Ascending aorta (tissue), 2 donors: ENCODE measurements at places on chromosomes 12 and 14. TPM values are rescaled to one million over a fixed set of nuclear protein-coding genes. Genes with fewer than 3 reads are reported as not detected.

The TSHR gene
- not detected for total RNA-seq

The CLEC4A gene
- total RNA-seq = 28.8 TPM

The GDF3 gene
- total RNA-seq = not detected

The PALS1 gene
- total RNA-seq = 155 TPM

The CAPZA3 gene
- total RNA-seq = not detected

The GLIPR1L1 gene
- not detected for total RNA-seq

The COCH gene
- 0.11 TPM for total RNA-seq

- H3K4me3 ChIP-seq = no peak overlapping the region
- H3K36me3 ChIP-seq = no peaks in the 10 kb centered on the region
- DNase-seq = no peak
- H3K27ac ChIP-seq = peak overlapping the region; percentile 68
- H3K4me1 ChIP-seq = no peaks in the 10 kb centered on the region
- H3K27me3 ChIP-seq = no peaks in the 10 kb centered on the region
These were observed 35.7 kb downstream of the NID2 start for GRCh38 chr14:52033101-52033642.

DNA sequence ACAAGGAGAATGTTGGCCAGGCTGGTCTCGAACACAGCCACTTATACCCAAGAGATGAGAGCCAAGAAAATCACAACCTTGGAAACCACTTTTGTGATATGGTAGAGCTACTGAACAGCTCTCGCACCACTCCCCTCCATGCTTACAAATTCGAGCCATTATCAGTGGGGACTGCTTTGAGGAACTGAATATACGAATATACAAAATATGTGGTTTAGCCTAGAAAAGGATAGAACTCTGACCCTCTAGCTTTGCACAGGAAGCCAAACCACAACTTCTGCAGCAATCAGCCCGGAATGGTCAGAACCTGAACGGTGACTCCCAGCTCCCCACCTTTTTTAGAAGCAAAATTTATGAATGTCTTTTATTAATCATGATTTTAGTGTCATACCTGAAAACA, 129.8 kb upstream of the TMEM132C start:
- DNase-seq = no peak
- H3K27me3 ChIP-seq = no peaks in the 10 kb centered on the region
- no peak overlapping the region for H3K27ac ChIP-seq
- H3K4me3 ChIP-seq = no peak overlapping the region
- H3K4me1 ChIP-seq = no peaks in the 10 kb centered on the region

GRCh38 chr12:124365726-124366430, 71.0 kb downstream of the RFLNA start:
- H3K27me3 ChIP-seq = no peaks in the 10 kb centered on the region
- peaks cover 34% of the 10 kb centered on the region for H3K4me1 ChIP-seq
- no peak overlapping the region for H3K4me3 ChIP-seq
- peaks cover 42% of the 10 kb centered on the region for H3K36me3 ChIP-seq

- no peak for DNase-seq
- no peaks in the 10 kb centered on the region for H3K36me3 ChIP-seq
- H3K4me1 ChIP-seq = no peaks in the 10 kb centered on the region
- H3K4me3 ChIP-seq = no peak overlapping the region
- no peaks in the 10 kb centered on the region for H3K27me3 ChIP-seq
These were observed 540.0 kb upstream of the TBX3 start for GRCh38 chr12:115223991-115224390.

- no peak overlapping the region for H3K4me3 ChIP-seq
- DNase-seq = no peak
- no peaks in the 10 kb centered on the region for H3K36me3 ChIP-seq
- no peaks in the 10 kb centered on the region for H3K27me3 ChIP-seq
These were observed 45.7 kb upstream of the CPM start for GRCh38 chr12:68978678-68979077.
